Right forelimb (tissue), 1 donor: ENCODE measurements at places on chromosomes 7 and 10.

- no peak for DNase-seq
Observed at GRCh38 chr7:19520392-19520791, 188.4 kb downstream of the POLR1F start.

DNA sequence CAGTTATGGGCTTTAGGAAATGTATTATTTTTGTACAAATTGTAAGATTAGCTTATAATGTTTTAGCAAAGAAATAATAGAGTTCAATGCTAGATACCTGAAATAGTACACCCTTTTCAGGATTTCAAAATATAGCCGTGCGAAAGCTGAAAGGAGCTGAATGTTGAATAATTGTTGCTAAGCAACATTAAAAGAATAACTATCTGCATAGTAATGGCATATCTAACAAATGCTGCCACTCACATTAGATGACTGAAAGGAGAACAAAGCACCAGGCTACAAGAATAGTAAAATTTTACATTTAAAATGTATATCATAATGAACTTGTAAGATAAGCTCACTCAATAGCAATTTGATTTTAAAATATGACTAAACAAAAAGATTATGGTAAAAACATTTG lies 82.5 kb downstream of the SDHAF3 start:
- DNase-seq: no peak

- no peak for DNase-seq
Observed at GRCh38 chr10:12509794-12510100, 160.4 kb downstream of the CAMK1D start.

- no peak for DNase-seq
Observed at GRCh38 chr7:24820730-24821044, 63.4 kb upstream of the GSDME start.

GRCh38 chr10:6617309-6618076 lies 37.4 kb upstream of the PRKCQ start:
- no peak for DNase-seq

GRCh38 chr7:85261336-85261735 lies 74.5 kb upstream of the SEMA3D start:
- DNase-seq: no peak

DNA sequence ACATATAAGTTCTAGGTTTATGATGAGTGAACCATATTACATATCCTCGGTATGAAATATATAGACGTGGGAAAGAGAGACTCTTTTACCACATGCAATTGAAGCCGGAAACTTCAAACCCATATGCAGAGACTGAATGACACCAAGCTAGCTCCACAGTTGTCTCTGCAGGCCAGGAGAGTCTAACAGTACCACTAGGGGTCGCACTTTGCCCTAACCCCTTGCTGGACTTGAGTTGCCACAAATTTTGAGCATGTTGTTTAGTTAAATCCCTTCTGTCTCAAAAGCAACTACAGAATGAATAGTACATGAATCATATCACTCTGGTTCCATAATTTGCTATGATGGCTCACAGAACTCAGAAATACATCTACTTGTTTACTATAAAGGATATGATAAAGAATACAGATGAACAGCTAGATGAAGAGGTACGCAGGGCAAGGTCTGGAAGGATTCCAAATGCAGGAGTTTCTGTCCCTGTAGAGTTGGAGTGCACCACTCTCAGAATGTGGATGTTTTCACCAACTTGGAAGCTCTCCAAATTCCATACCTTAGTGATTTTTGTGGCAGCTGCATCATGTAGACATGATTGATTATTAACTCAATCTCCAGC lies 112.4 kb upstream of the YAE1 start:
- no peak for DNase-seq

- DNase-seq: no peak
Observed at GRCh38 chr7:1992554-1992953, 240.2 kb downstream of the MAD1L1 start.

GRCh38 chr10:121262774-121263430 lies 335.3 kb downstream of the FGFR2 start:
- DNase-seq: no peak

DNA sequence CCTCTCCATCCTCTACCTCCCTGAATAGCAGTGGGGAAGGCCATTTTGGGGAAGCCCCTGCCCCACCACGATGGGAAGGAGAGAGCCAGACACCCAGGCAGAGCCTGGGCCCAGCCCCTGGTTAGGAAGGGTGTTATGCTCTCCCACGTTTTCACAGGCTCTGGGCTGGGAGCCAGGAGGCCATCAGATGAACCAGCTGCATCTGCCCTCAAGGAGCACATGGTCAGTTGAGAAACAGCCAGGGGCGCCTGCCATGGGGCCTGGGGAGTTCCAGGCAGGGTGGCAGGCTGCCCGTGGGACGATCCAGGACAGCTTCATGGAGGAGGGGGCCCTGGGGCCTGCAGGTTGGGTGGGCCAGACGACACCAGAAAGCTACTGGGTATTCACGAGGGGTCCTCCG lies 47.5 kb downstream of the CAMK2B start:
- DNase-seq: peak; percentile 41

- no peak for DNase-seq
Observed at GRCh38 chr10:43822631-43823580, 174.2 kb upstream of the ZNF32 start.

GRCh38 chr10:131997366-131998049 lies 15.8 kb upstream of the BNIP3 start:
- DNase-seq: no peak

DNA sequence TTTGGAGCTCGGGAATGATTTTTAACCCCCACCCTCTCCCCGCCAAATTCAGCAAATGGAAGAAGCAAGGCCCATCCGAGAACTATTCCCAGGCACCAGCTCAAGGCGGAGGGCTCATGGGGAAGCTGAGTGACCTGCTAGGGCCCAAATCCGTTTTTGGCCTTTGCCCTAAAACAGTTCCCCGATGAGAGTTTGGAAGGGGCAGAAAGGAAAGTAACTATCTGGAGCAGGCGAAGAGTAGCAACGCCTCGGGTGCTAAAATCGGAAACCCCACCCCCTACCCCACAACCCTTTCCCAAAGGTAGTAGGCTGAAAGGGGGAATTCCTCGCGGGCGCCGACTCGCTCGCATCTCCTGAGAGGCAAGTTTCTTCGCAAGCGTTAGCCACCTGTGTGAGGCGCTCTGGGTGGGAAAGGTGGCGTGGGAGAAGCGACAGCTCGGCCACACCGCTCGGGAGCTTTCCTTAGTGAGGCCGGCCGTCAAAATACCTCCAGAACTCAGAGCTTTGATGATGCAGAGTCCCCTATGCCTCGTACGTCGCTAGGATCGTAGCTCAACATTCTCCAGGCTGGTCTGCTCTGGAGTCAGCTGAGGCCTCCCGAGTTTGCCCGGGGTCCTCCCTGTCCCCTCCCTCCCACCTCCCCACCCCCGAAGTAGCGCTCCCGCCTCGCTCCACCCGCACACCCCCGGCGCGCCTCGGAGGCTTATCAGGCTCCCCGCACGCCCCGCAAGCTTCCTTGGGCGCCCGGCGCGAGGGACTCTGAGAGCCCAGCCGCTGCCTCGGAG lies 642 bp upstream of the PRKG1 start:
- DNase-seq: peak; percentile 76

DNA sequence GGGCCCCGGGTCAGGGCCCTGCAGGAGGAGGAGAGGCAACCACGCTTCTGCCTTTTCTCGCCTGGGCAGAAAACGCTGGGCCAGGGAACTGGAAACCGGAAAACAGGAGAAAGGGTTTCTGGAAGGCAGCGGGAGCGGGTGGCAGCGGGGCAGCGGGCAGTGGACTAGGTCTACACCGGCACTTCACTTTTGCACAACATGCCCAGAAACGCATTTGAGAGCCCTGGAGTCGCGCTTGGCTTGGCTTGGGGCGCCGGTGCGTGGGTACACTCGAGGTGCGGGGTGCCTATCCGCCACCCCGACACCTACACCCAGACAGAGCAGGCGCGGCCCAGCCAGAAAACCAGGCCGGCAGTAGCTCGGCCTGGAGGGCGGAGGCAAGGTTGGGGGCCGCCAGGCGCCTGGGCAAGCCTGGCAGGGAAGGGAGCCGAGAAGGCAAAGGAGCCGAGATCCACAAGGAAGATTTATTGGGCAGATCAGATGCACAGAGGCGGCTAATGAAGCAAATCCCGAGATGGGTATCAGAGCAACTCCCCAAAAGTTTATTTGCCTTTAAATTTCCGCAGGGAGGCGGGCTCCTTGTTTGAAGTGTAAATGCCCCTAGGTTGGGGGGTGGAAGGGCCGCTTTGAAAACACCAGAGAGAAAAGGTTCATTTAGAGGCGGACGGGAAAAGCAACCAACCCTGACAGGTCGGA lies 3.2 kb upstream of the PAX2 start:
- DNase-seq: no peak

DNA sequence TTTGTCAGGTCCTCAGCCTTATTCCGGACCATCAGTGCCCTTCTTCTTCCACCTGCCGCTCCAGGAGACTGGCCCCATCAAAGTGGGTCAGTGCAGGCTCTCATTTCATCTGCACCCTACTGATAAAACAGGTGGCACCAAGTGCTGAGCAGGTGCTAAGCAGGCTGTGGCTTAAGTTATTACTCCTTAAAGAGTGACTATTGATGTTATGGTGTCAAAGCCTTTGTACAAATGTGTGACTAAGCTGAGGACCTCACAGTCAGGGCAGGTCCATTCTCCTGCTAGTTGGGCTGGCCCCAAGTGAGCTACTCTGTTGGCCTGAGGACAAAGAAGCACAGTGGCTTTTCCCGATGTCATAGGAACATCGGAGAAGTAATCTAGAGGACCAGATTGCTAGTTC lies 11.2 kb upstream of the CALD1 start:
- DNase-seq: no peak

DNA sequence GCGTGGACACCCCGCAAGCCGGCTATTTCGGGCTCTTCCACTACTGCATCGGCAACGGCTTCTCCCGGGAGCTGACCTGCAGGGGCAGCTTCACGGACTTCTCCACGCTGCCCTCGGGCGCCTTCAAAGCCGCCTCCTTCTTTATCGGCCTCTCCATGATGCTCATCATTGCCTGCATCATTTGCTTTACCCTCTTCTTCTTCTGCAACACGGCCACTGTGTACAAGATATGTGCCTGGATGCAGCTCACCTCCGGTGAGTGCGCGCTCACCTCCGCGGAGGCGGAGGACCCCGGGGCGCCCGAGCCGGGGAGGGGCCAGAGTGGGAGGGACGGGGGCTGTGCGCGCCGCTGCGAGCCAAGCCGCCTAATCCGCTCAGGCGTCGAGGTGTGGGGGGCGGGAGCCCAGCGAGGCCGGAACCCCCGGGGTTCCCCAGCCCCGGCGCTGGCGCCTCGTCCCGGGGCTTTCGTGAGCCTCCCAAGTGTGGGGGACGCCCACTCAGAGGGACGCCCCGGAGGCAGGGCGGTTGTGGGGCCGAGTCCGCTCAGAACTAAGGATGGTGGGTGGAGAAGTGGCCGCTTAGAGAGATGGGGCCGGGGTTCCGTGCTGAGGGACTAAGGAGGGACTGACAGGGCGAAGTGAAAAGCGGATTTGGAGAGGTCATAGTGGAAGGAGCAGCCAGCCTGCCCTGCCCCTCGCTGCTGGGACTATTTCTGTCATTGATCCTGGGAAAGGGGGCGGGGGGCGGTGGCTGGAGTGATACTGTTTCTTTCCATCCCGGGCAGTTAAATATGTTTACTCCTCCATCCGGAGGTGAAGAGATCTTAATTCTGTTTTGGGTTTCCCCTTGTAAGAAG lies 795 bp downstream of the LHFPL3 start:
- DNase-seq: no peak

- DNase-seq: no peak
Observed at GRCh38 chr10:69328380-69328735, 50.1 kb downstream of the HK1 start.

- no peak for DNase-seq
Observed at GRCh38 chr7:33903791-33904680, 1.3 kb upstream of the BMPER start.

DNA sequence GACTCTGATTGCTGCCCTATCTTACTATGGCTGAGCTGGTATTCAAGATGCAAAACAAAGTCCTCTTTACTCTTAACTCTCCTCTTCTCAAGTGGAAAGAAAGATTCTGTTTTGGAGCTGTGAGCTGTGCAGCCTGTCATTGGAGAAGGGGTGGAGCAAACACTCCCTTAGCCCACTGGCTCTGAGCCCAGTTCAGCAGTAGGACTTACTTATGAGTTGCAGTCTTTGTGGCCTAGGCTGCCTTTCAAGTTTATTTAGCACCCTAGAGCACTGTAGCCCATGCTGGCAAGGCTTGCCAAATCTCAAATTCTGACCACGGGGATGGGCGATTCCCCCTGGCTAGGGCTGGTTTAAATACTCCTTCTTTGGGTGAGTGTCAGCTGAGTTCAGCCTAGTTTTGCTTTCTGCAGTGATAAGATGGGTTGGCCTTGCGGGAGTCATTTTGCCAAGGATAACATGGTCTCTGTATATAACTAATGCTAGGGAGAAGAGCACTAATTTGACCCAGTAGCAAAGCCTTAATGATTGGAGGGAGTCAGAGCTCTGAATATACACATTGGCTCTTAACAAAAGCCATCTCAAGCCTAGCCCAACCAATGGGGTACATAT lies 110.2 kb downstream of the MYO3A start:
- peak; percentile 60 for DNase-seq

DNA sequence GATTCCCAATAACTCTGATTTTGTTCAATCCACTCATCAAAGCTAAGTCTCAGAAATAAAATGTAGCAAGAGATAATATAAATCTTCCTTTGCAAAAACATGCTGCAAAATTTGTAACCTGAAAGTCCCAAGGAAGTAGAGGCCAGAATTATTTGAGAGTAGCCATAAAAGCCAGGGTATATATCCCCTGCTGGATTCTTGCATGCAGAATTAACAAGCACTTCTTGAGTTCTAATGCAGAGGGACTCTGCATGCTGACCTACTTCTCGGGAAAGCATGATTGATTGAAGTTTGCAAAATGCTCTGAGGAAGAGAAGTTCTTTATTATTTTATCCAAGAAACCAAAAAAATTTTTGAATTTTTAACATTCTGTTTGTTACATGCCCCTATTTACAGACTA lies 121.6 kb downstream of the THSD7A start:
- DNase-seq: no peak

- no peak for DNase-seq
Observed at GRCh38 chr7:151663382-151664100, 143.8 kb upstream of the RHEB start.

DNA sequence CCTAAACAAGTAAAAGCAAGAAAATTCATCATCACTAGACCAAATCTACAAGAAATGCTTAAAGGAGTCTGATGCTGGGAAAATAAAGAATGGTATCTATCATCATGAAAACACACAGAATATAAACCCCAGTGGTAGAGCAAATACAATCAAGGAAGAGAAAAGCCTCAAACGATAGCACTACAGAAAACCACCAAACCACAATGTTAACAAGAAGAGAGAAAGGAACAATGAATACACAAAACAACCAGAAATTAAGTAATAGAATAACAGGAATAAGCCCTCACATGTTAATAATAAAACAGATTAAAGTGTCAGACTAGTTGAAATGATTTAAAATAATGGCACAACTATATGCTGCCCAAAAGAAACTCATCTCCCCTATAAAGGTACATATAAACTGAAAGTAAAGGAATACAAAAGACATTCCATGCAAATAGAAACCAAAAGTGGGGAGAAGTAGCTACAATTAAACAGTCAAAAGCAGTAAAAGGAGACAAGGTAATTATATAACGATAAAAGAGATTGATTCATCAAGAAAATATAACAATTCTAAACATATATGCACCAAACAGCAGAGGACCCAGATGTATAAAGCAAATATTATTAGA lies 77.3 kb downstream of the JMJD1C start:
- no peak for DNase-seq
